ENCODE measurements at places on chromosomes 7 and 10.

- no peak overlapping the region for H3K4me3 ChIP-seq
- no peak overlapping the region for H3K27ac ChIP-seq
- H3K36me3 ChIP-seq: no peaks in the 10 kb centered on the region
- no peaks in the 10 kb centered on the region for H3K27me3 ChIP-seq
- DNase-seq: no peak
Measured at GRCh38 chr7:117997862-117998825, 124.9 kb upstream of the CTTNBP2 start.

DNA sequence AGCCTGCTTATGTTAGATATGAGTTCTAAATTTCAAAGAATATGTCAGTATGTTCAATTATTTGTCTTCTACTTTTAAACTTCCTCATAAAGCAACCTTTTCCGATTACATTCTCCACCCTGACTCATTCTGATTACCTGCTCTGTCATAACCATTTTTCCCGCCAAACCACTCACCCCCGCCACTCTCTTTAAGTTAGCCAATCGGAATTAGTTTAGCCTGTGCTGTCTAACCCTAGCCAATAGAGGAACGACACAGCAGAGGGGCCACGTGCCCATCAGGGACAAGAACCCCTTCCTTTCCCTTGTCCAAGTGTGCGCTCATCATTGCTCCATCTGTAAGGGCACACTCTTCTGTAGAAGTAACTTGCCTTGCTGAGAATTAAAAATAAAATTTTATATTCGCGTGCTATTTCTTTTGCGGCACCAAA lies 91.4 kb downstream of the CCDC71L start:
- no peaks in the 10 kb centered on the region for H3K36me3 ChIP-seq
- no peaks in the 10 kb centered on the region for H3K27me3 ChIP-seq
- no peak for DNase-seq

DNA sequence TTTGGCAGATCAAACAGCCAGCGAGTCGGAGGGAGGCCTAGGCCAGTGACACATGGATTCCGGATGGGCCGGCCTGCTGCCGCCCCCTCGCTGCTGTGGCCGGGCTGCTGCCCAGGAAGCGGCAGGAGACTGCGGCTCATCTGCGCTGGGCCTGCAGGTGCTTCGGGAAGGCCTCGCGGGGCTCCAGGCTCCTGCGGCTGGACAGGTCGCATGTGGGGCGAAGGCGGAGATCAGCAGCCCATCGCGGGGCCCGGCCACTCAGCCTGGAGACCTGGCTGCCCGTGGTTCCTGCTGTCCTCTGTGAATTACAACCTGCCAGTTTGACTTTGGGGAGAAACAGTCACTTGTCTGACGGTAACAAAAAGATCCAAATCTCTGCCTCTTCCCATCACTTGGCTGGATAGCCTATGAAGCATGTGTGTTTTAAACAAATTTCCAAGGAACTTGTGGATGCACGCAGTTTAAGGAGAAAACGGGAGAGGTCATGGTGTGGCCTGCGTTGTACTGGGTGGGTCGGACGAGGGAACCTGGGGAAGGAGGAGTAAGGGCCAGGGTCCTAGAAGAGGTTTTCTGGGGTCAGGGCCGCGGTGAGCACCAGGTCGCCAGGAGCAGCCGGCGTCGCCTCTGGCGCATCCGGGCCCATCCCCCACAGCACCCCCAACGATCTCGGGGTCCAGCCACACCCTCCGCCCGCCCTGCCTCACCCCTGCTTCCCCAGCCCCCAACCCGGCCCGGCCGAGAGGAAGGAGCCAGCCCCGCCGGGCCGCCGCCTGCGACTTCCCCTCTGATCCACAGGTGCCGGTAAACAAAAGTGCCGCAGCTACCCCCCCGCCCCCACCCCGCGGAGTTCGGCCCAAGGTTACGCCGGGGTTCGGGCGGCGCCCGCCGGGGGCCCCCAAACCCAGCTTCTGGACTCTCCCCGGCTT lies 1.6 kb downstream of the SPOCK2 start:
- H3K27ac ChIP-seq: peak overlapping the region; percentile 63
- H3K36me3 ChIP-seq: no peaks in the 10 kb centered on the region
- peaks cover 37% of the 10 kb centered on the region for H3K27me3 ChIP-seq
- peaks cover 42% of the 10 kb centered on the region for H3K4me1 ChIP-seq

DNA sequence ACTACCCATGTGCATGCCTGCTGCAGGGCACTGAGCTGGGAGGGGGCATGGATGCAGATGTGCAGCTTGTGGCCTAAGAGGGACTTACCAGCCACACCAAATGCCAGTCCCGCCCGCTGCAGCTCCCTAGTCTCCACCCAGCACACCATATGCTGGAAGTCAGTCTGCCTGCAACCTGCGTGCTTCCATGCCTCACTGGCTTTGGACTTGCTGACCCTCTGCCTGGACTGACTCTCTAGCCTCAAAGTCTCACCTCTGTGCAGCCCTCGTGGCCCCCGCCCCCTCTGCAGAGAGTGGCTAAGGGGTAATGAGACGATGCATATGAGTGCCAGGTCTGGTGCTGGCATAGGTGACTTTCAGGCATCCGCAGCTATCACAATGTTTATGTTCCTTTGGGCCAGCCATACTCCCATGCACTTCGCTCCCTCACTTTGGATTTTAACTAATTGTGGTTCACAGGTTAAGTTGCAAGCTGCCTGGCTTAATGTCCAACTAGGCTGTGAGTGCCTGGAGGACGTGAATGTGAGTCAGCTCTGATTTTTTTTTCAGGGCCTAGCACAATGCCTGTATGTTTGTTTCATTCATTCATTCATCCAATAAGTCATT lies 21.7 kb downstream of the TRIM8 start:
- peaks cover 23% of the 10 kb centered on the region for H3K4me1 ChIP-seq
- H3K27ac ChIP-seq: no peak overlapping the region
- H3K36me3 ChIP-seq: no peaks in the 10 kb centered on the region
- H3K4me3 ChIP-seq: no peak overlapping the region
- no peak for DNase-seq
- H3K27me3 ChIP-seq: no peaks in the 10 kb centered on the region

DNA sequence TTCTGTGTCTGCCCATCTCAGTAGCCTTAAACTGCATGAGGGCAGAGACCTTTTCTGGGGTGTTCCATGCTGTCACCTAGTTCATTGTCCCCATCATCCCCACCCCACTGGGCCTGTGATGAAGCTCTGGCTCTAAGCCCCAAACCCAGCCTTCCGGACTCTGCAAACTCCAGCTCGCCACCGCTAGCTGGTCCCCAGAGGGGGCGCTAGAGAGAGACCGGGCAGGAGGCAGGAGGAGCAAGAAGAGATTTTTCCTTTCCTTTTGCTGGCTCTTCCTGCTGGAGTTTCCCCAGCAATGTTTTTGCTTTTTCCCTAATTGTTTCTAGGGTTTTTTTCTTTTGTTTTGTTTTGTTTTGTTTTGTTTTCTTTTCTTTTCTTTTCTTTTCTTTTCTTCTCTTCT lies 234.4 kb downstream of the TEX36 start:
- no peak for DNase-seq
- no peaks in the 10 kb centered on the region for H3K27me3 ChIP-seq
- no peak overlapping the region for H3K27ac ChIP-seq
- H3K4me3 ChIP-seq: no peak overlapping the region

GRCh38 chr7:105578496-105578895 lies 2.8 kb downstream of the EFCAB10 start:
- H3K27me3 ChIP-seq: no peaks in the 10 kb centered on the region
- no peak for DNase-seq
- H3K4me3 ChIP-seq: no peak overlapping the region
- no peaks in the 10 kb centered on the region for H3K36me3 ChIP-seq

GRCh38 chr7:140403878-140404564 lies at the start of gene RAB19:
Gene RAB19, plus strand, starts transcription at chr7:140404058. Its CDS starts 3,589 bp downstream, at chr7:140407647.
- H3K36me3 ChIP-seq: no peaks in the 10 kb centered on the region
- peak within 1 kb of the TSS; percentile 51 for H3K4me3 ChIP-seq

DNA sequence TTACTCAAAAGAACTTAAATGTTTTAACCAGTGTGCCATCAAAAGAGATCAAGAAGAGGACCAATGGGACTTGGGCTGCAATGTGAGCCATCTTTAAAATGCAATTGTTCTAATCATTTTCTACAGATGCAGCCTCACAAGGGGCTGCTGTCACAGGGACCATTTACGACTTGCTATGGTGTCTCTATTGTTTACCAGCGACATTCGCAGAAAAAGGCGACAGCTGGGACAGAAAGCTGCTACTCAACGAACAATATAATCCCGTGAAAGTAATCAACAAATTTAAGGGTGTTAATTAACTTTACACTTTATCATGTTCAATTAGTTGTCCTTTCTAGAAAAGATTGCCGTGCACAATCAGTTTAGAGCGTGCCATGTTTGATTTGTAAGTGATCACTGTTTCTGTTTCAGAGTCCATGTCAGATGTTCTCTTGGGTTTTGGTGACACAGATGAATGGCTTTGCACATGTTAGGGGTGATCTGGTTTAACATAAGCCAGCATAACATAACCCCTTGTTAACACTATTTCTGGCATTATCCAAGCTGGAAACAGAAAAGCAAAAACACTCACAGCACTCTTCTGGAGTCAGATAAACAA lies 110.8 kb downstream of the HIBADH start:
- H3K4me1 ChIP-seq: no peaks in the 10 kb centered on the region
- no peak overlapping the region for H3K27ac ChIP-seq
- DNase-seq: no peak
- no peak overlapping the region for H3K4me3 ChIP-seq
- H3K27me3 ChIP-seq: no peaks in the 10 kb centered on the region

DNA sequence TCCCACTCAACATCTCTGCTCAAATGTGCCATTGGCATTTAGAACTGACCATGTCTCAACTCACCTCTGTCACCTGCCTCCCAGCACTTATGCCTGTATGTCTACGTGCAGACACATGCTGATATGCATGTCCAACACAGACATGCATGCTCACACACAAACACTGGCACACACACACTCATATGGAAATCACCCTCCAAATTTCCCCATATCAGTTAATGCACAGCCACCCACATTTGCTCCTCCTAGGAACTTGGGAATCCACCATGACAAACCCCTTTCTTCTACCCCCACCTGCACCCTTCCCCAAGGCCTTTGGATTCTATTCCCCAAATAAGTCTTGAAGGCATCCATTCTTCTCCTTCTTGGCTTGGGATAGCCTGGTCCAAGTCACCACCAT lies 4.4 kb downstream of the FAM170B start:
- DNase-seq: no peak
- H3K27ac ChIP-seq: no peak overlapping the region
- no peaks in the 10 kb centered on the region for H3K4me1 ChIP-seq
- no peak overlapping the region for H3K4me3 ChIP-seq
- H3K27me3 ChIP-seq: no peaks in the 10 kb centered on the region

DNA sequence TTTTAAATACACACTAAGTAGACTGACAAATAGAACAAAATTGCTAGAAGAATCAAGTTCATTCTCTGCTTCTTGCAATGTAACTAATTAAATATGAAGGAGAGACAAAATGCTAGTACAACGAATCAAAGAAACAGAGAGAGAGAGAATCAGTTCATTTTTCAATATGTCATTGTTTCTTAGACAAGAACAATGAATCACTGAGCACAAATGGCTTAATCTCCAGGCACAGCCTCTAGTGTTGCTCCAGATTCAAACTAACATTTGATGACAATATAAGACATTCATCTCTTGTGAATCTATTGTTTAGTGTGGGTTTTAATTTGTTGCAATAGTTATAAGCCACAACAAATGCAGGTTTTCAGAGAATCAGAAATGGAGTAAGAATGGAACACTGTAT lies 357.4 kb upstream of the TMEM229A start:
- H3K36me3 ChIP-seq: no peaks in the 10 kb centered on the region
- no peak overlapping the region for H3K27ac ChIP-seq

DNA sequence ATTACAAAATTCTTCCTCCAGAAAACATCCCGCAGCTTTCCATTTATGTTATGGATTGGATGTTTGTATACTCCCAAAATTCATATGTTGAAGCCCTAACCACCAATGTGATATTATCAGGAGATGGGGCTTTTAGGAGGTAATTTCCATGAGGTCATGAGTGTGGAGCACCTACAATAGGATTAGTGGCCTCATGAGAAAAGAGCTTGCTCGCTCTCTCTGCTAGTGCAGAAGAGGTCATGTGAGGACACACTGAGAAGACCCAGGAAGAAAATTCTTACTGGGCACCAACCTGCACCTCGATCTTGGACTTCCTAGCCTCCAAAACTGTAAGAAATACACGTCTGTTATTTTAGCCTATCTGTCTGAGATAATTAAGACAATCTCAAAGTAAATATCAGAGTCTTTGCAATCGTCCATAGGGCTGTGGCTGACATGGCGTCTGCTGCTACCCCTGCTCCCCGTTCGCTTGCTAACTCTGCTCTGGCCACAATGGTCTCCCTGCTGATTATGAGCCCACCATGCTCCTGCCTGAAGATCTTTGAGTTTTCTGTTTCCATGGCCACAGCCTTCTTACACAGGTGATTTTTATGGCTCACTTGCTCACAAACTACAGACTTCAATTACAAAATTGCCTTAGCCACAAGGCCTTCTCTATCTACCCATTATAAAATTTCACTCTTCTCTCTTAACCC lies 333.3 kb downstream of the CACNA2D1 start:
- H3K36me3 ChIP-seq: no peaks in the 10 kb centered on the region
- no peak overlapping the region for H3K27ac ChIP-seq
- H3K4me1 ChIP-seq: no peaks in the 10 kb centered on the region
- no peak overlapping the region for H3K4me3 ChIP-seq
- H3K27me3 ChIP-seq: no peaks in the 10 kb centered on the region
- DNase-seq: no peak

DNA sequence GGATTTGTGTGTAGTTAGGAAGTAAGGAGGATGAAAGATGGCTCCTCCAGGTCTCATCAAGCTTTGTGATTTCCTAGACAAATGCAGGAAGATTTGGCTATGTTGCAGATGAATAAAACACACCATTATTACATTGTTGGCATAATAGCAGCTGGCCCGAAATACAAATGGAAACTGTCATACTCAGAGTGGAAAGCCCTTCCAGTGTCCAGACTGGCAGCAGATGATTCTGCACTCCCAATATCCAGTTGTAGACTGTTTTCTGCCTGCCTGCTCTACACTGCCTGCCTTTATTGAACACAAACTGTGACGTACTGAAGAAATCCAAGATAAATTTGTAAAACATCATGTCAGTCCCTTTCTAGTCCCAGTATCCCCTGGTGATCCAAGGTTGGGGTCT lies 99.7 kb upstream of the FZD1 start:
- no peak overlapping the region for H3K27ac ChIP-seq
- no peaks in the 10 kb centered on the region for H3K36me3 ChIP-seq
- no peaks in the 10 kb centered on the region for H3K4me1 ChIP-seq
- H3K27me3 ChIP-seq: no peaks in the 10 kb centered on the region

DNA sequence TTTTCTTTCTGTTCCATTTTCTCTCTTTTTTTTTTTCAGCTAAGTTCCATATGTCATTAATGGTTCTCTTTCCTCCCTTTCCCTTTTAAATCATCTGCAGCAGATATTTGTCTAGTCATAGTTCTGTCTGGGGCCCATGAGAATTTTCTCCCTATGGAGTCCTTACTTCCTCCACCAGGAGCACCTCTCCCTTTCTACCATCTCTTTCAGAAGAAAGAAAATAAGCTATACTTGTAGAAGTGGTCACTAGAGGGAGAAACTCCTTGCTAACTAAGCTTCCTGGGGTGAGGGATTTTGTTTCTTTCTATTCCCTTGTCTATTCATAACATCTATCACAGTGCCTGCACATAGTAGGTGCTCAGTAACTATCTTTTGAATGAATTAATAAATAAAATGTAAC lies 230.2 kb upstream of the HPS1 start:
- no peak for DNase-seq
- no peaks in the 10 kb centered on the region for H3K27me3 ChIP-seq
- H3K36me3 ChIP-seq: no peaks in the 10 kb centered on the region
- H3K4me1 ChIP-seq: no peaks in the 10 kb centered on the region
- no peak overlapping the region for H3K4me3 ChIP-seq

All from esophagus squamous epithelium (tissue), 5 donors.